ENCODE measurements at places on chromosomes 6 and 20.

DNA sequence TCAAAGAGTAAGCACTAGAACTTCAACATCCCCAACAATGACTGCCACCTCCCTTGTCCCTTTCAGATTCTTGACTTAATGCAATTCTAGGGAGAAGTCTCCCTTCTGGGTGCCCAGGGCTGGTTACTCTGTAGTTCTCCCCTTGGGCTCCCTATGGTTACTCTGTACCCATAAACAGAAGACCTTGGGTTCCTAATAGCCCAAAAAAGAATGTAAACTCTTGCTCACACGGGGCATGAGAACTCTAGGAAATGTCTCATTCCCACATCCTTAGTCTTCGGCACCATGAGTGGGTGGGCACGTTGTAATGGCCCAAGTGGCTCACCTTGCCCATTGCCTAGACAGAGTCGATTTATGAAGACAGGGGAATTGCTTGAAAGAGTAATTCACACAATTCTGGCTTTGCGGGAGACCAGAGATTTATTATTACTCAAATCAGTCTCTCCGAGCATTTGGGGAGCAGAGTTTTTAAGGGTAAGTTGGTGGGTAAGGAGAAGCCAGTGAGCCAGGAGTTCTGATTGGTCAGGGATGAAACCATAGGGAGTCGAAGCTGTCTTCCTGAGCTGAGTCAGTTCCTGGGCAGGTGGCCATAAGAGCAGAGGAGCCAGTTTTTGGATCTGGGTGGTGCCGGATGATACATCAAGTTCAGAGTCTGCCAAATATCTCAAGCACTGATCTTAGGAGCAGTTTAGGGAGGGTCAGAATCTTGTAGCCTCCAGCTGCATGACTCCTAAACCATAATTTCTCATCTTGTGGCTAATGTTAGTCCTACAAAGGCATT is 61.2 kb upstream of the SIRPG start:
- no peak for DNase-seq

GRCh38 chr20:19992996-19993908 is 23.9 kb upstream of the NAA20 start:
- no peak for DNase-seq

DNA sequence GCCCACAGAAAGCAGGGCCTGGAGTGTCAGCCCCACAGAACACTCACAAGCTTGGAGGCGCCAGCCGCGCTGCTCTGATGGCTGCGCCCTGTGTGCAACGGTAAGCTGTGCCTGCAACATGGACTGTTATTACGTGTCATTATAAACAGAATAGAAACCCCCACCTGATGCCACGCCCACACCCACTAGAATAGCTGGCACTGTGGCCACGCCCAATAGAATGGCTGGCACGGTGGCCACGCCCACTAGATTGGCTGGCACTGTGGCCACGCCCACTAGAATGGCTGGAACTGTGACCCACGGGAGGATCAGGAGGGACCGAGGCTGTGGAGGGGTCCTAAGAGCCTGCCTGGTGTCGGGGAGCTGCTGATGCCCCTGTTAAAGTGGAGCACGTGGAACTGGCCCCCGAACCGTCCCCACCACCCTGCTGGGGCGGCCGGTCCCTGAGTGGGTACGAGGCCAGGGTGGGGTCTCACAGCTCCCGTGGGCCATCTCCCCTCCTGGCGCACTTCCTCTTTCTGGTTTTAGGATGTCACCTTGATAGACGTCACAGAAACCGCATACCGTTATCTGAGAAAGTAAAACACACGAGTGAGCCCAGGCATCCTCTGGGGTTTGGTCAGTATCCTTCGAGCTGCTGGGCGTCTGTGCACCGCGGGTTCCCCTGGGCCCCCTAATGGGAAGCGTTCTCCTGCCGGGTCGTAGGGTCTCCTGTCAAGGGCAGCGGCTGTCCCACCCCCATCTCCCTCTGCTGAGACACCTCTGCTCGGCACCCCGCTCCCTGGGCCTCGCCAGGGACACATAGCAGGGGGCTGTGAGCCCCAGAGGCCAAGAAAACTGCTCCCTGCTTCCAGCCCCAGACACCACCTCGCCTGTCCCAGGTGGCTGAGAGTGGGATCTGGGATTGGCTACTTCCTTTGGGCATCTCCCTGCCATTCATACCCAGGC is 25.4 kb downstream of the SLC17A9 start:
- DNase-seq, result no peak

DNA sequence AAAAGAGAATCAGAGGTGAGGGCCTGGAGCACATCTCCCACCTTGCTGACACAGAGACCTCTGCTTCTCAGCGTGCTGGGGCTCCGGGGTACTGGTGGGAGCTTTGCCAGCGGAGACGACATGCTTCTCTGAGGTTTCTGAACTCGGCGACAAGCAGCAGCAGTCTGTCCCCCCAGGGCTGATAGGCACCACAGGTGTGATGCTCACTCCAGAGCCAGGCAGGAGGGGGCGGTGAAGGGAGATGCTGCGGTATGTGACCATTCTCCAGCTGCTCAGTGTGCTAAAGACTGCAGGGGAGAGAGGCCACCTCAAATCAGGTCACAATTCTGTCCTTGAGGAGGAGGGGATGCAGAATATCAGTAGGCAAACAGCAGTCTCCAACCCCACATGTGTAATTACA is 219.9 kb downstream of the ALDH8A1 start:
- no peak for DNase-seq

- no peak for DNase-seq
These were observed 174.9 kb upstream of the THBS2 start for GRCh38 chr6:169428532-169428931.

GRCh38 chr6:73542891-73543290 is 22.1 kb upstream of the EEF1A1 start:
- DNase-seq, result no peak

DNA sequence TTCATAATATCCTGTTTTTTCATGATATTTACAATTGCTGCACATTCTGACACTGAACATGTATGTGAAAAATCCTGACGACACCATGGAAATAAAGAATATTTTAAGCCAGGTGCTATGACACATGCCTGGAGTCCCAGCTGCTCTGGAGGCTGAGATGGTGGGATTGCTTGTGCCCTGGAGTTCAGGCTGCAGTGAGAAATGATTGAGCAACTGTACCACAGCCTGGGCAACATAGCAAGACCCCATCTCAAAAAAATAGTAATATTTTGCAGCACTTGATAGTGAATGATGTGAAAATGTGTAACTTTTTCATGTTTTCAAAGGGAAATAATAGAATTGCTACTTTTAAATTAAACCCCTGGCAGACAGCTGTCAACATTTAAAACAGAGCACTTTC is 137.1 kb downstream of the ADGRG6 start:
- no peak for DNase-seq

DNA sequence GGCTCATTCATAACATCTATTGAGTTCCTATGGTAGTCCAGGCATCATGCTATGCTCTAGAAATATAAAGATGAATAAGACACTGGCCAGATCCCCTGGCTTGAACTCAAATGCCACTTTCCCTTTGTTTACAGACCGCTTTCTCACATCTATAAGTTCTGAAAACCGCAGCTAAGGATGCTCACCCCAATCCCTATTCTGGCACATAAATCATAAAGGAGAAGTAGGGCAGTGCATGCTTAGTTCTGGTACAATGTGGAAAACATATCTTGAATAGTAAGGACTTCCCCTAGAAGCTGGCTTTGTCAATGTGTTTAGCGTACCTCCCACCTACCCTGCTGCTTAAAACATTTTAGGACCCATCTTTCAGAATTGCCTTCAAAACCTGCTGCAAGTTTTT is 26.4 kb downstream of the MRS2 start:
- DNase-seq, result no peak

DNA sequence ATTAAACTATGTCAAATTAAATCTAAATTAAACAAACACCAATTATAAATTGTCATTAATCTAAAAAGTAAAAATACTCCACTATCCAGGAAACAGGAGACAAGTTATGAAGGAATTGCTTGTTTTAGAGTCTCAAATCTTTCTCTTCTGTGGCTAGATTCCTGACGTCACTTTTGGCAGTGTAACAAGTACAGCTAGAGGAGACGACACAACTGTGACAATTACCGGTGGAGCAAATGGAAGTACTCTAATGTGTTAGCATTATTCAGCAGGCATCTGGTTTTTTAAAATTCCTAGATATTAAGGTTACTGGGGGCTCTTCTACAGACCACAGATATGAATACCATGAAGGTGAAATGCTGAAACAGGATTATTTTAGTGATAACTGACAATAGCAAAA is 1042.7 kb downstream of the EPHA7 start:
- DNase-seq, result no peak

DNA sequence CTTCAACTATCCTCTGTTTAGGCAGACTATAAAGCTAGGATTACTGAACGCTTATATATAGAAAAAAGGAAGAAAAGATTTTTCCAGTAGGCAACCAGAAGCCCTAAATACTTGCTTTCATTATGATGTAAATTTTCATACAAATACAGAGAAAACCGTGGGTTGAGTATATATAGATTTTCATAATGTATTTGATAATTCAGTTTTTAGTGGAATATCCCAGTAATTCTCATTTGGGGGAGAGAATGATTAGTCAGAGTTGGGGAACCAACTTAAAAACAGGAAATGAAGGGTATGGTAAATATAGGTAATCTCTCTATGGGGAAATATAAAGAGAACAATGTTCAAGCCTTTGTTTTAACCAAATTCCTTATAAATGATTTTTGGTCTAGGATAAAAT is 154.0 kb upstream of the CITED2 start:
- DNase-seq, result no peak

DNA sequence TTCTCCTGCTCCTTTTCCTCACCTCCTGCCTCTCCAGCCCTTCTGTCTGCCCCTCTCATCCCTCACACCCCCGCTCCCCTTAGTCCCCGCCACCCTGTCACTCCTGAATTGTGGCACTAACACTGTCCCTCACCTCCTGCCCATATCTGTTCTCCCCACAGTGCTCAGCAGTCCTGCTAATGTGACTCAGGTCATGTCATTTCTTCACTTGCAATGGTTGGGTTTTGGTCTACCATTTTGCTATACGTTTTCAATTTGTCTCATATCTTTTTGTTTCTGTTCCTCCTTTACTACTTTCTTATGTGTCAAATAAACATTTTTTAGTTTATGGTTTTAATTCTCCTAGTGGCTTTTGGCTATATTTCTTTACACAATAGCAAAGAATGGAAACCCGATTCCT is 1.3 kb upstream of the HLA-B start:
- no peak for DNase-seq

DNA sequence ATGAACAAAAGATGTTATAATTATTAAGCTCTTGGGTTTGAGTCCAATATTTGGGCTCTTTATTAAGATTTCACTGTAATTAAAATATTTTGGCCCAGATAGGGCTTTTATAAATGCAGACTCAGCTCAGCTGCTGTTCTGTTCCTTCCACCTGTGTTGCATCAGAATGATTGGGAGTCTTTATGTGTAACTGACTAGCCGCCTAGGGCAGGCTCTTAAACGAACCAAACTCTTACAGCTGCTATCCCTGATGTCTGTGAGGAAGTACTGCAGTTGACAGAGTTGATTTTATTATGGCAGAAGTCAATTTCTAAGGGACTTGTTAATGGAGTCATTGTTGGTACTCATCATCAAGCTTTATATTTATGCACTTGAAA is 144.7 kb downstream of the MYO6 start:
- no peak for DNase-seq

DNA sequence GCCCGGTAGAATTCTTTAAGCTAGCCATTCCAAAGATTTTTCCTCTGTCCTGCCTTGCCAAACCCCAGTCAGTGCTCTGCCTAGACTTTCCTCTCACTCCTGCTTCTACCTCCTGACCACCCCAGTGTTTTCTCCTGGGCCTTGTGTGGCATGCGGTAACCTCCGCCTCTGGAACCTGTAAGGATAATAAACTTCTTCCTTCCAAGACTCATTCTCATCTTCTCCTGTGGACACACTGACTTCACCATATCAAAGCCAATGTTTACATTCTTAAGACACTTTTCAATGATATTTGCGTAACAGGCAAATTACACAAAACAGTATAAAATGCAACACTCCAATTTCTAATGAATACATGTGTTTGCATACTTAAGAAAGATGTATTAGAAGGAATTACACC is 354.6 kb downstream of the RNF144B start:
- DNase-seq, result no peak

DNA sequence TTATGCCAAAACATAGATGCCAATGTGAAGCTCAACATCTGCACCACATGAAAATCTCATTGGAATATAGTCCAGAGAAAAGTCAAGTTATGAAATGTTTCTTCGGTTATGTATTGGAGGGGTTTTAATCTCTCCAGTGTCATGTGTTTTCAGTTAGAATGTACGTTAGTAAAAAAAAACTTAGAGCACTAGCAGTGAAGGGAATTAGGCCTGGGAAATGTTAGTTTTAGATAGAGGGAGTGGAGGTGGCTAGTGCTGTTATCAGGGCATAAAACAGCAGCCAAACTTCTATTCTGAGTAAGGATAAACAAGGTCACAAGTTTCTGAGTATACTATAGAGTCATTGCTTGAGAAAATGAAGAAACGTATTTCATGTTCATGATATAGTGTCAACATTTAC is 42.9 kb downstream of the HDGFL1 start:
- DNase-seq, result no peak

DNA sequence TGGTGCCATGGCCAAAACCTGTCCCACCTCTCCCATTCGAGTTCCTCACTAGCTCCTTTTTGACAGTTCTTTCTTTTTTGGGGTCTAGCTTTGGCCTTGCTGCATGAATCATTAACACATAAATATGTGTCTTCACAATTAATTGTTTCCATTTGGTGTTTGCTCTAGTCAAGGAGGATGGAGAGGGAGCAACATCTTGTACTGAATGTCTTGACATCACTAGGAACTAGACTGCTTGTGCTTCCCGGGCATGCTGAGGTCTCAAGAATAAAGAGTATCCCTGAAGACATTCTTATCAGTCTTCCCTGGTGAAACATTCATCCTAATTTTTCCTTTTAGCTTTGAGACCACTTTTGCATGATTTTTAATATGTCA is 77.0 kb upstream of the ESR1 start:
- no peak for DNase-seq

DNA sequence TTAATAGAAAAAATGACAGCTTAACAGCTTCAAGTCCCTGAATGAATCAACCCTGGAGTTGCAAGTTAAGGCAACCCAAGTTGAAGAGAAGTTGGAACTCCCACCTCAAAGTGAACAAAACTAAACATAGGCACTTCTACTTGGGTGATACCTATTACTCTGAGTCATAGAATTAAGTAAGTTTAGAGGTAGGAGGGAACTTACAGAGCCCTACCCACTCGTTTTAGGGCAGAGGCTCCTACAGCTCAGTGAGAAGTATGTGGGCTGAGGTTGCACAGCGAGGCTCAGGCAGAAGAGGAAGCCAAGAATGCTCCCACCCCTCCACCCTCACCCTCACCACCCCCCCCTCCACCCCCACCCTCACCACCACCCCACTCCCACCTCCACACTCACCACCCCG is 42.2 kb downstream of the NFATC2 start:
- DNase-seq, result no peak

- DNase-seq, result no peak
These were observed 392.4 kb upstream of the HS3ST5 start for GRCh38 chr6:114735025-114735735.

GRCh38 chr6:136113736-136114173 is 136.4 kb downstream of the MTFR2 start:
- peak; percentile 70 for DNase-seq

DNA sequence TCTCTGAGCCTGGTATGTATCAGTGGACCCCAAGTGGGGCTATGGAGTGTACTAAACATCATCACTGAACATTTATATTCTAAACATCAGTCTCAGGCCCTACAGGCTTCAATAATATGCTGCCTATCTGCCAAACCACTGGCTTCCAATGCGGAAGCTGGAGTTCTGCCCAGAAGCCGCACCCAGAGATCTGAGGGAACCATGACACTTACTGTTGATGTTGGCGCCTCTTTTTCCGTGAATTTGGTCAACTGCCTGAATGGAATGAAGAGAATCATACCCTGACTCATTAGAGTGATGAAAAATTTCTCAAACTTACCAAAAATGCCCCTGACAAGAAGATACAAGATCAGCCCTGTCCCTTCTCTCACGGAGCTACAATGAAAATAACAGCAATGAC is 66.2 kb downstream of the SLC22A23 start:
- DNase-seq, result no peak
